DMS79 treated with DMSO at 0.1 percent for 48 hours (cell line): ENCODE measurements at places on chromosomes 6 and 20.

DNA sequence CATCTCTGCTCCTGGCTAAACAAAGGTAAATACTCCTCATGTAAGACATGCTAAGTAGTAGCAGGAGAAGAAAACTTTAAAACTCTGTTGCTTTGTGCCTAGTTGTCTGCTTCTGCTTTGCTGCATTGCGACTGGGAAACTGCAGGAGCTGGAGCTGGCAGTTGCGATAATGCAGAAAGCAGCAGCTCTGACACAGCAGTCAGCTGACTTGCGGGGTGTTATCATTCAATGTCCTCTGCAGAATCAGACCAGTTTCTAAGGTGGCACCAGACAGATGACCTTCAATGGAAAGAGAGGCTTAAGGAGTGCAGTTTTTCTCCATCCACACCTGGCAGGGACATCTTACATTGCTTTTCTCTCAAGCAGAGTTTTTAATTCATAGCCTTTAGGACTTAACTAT lies 69.9 kb upstream of the SOX4 start:
- DNase-seq: peak; percentile 79

DNA sequence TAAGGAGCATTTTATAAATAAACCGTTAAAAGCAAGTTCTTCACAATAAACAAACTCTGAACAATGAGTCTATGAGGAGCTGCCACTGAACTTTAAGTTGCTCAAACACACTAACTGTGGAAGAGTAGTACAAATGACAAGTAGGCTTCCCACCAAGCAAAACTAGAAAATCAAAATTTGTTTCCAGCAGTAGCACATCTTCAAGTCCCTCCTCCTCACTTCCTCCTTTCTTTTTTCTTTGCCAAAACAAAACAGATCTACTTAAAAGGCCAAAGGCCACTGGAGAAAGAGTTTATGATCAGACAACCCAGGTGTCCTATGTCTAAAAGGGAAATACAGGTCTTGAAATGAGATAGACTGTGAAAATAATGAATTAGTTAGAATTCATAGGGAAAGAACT lies 17.1 kb upstream of the FAM135A start:
- no peak for DNase-seq

GRCh38 chr6:69285054-69285453 lies 511.8 kb downstream of the LMBRD1 start:
- DNase-seq: no peak

GRCh38 chr6:137919837-137920730 lies 53.0 kb downstream of the TNFAIP3 start:
- no peak for DNase-seq

- DNase-seq: no peak
Measured at GRCh38 chr6:23736577-23736976, 389.4 kb upstream of the NRSN1 start.

DNA sequence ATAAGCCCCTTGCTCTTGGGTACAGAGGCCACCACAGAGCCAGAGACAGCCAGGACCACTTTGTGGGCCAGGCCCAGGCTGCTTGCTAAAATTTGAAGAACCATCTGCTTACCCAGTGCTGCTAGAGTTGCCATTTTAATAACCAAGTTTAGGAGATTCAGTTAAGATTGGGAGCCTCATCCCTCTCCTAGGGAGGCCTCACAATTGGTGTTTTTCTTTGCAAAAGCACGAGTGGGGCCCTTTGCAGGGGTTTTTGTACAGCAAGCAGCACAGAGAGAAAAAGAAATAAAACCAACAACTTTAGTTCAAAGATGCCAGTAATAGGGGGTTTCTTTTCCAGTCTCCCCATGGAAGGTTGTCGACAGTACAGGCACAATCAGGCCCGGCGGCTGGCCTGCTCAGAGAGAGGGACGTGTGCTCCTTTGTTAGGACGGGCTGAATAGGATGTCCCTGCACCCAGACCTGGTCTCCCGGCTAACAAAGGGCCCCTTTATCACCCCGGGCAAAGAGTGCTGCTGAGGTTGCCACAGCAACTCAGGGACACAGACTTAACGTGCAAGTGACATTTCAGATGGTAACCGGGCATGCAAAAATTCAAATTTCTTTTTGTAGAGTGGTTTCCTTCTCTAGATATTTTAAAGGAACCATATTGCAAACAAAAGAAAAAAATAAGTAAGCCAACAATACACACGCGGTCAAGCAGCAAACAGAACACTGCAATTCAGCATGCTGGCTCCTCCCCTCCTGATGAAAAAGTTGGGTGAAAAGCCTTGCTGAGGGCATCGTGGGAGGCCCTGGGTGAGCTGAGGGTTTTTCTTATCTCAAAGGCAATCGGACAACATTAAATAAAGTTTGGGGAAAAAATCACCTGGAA lies 10.5 kb upstream of the TOX2 start:
- no peak for DNase-seq

DNA sequence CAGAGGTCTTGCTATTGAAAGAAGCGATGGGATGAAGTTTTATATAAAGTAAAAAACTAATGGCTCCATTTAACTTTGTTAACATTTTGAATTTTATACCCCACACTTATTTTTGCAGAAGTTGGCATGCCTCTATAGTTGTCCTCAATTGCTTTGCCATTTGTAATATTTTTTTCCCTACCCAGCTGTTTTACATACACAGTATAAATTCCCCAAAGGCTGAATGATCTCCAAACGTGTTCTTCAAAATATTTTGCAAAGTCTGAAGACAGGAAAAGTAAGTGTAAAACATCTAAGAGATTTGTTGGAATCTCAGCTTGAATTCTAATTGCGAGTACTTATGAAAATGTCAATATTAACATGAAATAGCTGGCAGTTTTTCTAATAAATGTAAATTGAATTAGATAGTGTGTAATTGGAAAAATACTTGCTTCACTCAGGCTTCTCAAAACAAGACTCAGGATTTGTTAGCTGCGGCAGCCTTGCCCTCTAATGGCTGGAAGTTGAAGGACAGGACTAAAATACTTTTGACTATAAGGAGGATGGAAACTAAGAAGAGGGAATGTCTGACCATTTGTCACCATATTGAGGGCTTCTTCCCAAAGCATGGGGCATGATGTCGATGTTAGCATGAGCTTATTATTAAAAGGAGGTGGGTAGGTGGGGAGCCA lies 226.8 kb downstream of the UST start:
- DNase-seq: peak; percentile 26

DNA sequence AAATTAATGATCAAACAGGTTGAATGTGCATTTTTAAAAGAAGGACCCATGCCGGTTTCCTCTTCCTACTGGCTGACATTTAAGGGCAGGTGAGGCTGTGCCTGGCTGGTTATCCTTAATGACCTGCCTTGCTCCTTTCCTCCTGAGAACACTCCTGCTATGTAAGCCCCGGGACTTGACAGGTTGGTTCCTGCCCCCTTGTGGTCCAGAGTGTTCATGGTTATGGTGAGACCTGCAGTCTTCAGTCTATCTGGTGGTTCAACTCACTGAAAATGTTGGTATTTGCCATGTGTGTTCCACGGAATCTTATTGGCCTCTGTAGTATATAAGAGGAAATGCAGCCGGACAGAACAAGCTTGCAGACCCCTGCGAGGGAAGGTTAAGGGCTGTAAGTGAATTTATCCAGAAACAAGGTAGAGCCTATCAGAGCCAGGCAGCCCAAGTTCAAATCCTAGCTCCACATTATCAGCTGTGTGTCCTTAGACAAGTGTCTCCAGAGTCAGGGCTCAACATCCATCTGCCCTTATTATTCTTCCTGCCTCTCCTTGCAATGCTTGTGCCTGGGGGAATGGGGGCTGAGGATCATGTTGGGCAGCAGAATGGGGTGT lies 5.2 kb upstream of the BPIFA3 start:
- peak; percentile 62 for DNase-seq

DNA sequence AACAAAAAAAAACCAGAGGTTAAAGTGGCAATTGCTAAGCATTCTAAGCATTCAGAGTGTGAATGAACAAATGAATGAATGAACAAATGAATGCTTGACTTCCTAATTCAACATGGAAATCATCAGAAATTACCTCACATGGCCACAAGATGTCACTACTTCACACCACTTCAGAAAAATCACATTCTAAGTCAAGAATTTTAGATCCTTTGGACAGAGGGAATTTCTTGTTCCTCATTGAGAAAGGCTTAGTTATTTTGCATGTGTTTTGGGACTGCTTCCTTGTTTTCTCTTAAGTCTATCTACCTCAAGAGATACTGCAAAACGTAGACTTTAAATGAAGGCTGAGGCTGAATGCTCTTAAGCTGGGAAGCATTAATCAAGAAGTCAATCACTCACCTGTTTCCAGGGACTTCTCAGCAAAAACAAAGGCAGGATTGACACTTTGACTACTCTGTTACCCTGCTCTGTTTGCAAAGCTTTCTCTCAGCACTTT lies 120.2 kb downstream of the MBOAT1 start:
- DNase-seq: peak; percentile 75

DNA sequence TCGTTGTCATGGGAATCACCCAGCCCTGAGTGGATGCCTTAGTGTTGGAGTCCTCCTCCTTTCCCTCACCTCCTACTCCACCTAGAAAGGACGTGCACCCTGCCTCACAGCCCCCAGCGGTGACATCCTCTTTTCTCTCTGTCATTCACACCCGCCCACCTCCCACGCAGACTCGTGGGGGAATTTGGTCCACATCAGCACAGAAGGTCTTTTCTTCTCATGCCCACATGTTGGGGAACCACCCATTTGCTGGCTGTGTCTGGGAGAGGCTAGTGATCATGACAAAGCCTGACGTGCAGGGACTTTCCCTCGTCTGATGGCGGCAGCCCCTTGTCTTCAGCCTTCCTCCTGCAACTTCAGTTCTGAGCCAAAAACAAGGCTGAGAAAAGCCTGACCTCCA lies 96.0 kb upstream of the CNKSR3 start:
- DNase-seq: no peak

GRCh38 chr6:7124114-7124513 lies 16.4 kb downstream of the RREB1 start:
- no peak for DNase-seq

- DNase-seq: no peak
Measured at GRCh38 chr20:39089029-39089428, 126.9 kb downstream of the DHX35 start.

- no peak for DNase-seq
Measured at GRCh38 chr20:54290636-54291035, 82.7 kb downstream of the PFDN4 start.

GRCh38 chr20:958936-959815 lies 42.9 kb downstream of the RSPO4 start:
- DNase-seq: no peak

DNA sequence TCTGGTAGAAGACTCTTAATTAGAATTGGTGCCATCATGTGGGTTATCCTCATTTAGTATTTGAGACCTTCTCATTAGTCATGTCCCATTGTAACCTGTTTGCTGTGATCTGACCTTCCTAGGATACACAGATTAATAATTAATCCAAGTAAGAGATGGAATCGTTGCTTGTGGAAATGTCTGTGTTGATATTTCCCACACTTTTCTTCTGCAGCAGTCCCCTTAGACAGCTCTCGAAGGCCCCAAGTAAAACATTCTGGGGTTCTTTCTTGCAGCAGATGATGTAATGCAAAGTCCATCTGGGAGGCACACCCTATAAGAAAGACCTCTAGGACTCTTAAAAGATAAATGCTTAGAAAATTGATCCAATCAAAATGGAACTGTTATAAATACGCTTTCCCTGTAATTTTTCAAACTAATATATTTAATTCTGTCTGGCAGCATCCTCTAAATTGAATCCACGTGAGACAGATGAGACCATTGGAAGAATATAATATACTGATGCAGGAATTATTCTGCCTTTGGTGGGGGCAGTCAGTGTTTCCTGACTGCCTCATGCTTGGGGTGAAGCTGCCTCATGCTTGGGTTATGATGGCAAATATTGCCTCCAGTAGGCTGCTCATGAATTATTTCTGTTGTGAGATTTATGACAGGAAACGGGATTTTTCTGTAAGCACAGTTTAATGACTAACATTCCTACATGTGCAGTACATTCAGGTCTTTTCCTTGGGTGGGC lies 54.5 kb upstream of the ARMC2 start:
- DNase-seq: no peak

- peak; percentile 11 for DNase-seq
Measured at GRCh38 chr20:54067606-54068174, 2.7 kb downstream of the BCAS1 start.

GRCh38 chr20:18057994-18058349 lies 256 bp upstream of the OVOL2 start:
- no peak for DNase-seq

DNA sequence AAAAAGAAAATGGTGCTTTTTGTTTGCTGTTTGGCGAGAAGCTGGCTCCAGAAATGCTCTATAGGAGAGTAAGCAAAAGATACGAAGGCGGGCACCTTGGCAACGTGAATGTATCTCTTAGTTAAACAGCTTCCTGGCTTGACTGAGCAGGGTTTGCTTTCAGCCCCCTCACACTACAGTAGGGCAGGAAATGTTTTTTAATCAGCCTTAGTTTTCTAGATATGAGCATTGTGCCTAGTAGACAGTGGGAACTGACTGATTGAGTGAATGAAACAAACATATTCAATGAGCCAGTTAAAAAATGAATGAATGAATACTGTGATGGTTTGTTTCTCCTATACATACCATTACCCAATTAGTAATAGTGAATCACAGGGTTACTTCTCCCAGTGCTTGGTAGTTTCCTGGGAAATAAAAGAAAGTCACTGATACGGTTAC lies 19.9 kb downstream of the CAP2 start:
- DNase-seq: no peak

DNA sequence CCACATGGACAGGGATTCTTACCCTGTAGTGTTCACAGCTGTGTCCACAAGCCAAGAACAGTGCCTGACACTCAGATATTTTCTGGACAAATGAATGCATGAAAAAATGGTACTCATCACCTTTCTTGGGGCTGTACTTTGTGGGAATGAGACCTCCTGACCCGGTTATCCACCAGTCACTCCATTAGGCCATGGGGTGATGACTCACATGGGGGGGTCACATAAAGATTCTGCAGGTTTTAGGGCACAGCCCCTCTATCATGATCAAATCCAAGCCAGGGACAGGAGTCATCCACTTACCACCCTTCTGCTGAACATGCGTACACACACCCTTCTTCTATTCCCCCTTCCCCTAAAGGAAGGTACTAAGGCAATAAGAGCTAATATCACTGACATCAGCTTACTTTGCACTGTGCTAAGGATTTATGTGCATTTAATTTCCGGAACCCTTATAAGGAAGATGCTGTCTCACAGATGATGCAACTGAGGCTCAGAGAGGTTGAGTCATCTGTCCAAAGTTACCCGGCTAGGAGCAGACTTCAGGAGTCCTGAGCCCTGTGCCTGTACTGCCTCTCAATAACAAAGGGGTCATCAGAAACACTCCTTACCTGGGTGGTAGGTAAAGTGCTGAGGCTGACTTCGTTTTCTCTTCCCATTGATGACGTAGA lies 107.8 kb downstream of the NFATC2 start:
- no peak for DNase-seq

GRCh38 chr6:156886409-156886808 lies 109.2 kb downstream of the ARID1B start:
- DNase-seq: no peak

- no peak for DNase-seq
Measured at GRCh38 chr6:11994875-11995461, 17.1 kb upstream of the HIVEP1 start.

GRCh38 chr6:15255481-15255880 lies 9.6 kb downstream of the JARID2 start:
- no peak for DNase-seq

- DNase-seq: peak; percentile 42
Measured at GRCh38 chr6:108118810-108119768, 44.5 kb upstream of the OSTM1 start.
